NCI-H2081 treated with DMSO at 0.1 percent for 48 hours (cell line): ENCODE measurements at places on chromosomes 2 and 18.

DNA sequence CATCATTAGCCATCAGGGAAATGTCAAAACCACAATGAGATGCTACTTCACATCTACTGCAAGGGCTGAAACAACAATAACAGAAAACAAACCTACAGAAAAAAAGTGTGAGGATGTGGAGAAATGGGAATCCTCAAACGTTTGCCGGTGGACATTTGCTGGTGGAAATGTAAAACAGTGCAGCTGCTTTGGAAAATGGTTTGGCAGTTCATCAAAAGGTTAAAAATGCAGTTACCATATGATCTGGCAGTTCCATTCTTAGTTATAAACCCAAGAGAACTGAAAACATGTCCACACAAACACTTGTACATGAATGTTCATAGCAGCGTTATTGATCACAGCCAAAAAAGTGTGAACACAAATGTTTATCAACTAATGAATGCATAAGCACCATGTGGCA, 44.2 kb downstream of the PROC start:
- DNase-seq = no peak

- DNase-seq = no peak
Measured at GRCh38 chr2:216918088-216918680, 58.3 kb upstream of the TNP1 start.

DNA sequence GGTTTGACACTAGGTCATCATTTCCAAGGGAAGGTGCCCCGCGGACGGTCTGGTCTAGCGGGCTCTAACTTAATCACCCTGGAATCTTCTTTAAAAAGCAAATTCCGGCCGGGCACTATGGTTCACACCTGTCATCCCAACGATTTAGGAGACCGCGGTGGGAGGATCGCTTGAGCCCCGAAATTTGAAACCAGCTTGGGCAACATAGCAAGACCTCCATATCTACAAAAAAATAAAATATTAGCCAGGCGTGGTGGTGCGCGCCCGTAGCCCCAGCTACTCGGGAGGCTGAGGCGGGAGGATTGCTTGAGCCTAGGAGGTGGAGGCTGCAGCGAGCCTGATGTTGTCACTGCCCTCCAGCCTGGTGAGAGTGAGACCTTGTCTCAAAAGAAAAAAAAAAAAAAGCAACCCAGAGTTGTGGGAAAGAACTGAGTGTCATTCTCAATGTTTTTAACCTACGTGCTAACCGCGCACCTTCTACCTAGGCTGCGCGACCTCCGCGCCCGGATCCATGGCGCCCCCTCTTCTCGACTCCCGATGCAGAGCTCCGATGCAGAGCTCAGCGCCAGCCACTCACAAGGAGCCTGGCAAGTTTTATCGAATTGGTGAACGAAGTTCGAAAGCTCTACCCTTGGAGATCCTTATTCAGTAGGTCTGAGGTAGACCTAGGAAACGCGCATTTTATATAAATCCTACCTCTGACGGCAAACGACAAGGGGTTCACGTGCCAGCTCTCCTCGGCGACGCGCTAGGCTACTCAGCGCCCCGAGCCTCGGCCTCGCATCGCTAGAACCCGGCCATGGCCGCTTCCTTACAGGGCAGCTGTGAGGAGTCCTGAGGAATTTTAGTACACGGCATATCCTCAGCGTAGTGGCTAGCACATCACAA, 888 bp upstream of the TWSG1 start:
- no peak for DNase-seq

DNA sequence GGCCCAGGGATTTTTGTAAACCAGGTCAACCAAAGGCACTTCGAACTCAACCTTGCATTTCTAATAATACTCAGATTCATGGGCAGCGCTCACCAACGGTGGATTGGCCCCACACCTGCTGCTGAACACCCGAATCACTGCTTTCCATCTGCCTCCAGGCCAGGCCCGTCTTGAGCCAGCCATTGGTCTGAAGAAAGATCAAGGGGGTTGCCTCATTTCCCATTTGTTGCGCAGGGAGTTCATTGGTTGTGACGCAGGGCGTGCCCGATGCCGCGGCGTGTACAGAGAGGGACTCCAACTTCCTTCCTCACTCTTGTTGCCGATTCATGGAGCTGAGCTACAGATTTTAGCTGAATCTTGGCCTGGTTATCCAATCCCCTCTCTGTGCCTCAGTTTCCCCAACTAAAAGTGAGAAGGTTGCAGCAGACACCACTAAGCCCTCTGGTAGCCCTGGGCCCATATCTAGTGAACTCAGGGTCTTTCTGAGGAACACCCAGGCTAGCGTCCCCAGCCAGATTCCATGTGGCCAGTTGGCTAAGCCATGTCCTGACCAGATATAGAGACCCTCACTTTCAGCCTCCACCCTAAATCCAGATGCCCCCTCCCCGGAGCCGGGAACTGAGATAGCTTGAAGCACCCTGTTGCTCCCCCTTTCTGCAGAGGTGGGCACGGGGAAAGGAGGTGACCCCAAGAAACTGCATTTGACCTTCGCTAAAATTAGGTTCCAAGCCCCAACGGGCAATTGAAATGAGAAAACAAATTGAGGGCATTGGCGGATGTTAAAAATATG, 60.9 kb upstream of the HPCAL1 start:
- DNase-seq = no peak

GRCh38 chr2:142724713-142725349, 152.6 kb upstream of the KYNU start:
- DNase-seq = no peak

DNA sequence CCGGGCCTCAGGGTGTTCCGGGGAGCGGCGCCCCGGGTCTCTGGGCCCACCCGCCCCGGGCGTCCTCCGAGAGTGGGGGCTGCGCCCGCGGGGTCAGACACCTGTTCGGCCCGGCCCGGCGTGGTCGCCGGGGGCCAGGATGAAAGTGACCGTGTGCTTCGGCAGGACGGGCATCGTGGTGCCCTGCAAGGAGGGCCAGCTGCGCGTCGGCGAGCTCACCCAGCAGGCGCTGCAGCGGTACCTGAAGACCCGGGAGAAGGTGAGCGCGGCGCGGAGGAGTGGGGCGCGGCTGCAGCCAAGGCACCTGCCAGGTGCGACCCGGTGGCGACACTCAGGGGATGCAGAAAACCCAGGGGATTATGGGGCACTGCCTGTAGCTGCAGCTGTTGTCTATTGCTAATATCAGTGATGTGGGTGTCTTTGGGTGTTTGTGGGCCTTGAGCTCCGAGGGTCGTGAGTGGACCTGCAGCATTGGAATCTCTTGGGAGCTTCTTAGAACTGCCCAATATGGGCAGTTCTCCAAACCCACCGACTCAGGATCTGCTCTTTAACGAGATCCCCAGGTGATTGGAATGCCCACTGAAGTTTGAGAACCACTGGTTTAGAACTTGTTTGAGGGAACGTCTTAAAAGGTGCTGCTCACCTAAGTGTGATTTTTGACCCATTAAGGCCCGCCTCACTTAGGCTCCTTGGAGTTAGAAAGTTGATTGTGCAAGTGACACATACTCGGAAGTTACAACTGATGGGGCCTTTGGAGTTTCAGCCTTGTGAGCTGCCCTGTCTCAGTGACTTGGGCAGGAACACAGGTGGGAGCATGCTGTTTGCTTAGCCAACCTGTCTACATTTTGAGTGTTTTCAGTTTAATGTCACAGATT, 823 bp downstream of the PARD3B start:
- no peak for DNase-seq

GRCh38 chr2:98457045-98457696, 12.5 kb downstream of the INPP4A start:
- no peak for DNase-seq

DNA sequence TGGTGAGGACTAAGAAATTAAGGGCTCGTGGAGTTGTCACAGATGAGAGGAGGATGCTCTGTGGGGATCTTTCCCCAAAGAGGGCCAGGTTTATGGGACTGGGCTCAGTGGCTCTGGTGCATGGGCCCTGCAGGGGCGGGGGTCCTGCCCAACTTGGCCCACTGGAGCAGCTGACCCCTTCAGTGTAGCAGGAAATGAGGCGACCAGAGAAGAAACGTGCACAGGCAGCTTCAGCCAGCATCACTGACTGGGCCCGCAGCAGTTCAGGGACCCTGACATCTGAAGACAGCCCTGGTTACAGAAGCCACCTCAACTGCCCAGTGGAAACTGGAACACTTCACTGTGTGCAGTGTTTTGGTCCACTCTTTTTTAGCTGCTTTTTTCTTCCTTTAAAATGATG, 72.8 kb downstream of the EMILIN2 start:
- no peak for DNase-seq

DNA sequence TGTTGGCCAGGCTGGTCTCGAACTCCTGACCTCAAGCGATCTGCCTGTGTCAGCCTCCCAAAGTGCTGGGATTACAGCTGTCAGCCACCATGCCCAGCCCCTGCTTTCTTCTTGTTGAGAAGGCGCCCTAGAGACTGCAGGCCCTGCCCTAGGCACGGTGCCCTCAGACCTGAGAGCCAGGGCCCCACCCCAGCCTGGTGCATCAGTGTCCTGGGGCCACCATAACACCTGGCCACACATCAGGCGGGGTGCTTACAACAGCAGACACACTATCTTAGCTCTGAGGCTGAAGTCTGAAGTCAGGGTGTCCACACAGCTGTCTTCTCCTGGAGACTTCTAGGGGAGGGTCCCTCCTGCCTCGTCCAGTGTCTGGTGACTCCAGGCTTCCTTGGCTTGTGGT, 120.6 kb downstream of the NDUFA10 start:
- no peak for DNase-seq

GRCh38 chr2:133525613-133526529, 42.4 kb downstream of the NCKAP5 start:
- DNase-seq = no peak

- no peak for DNase-seq
Measured at GRCh38 chr18:27887287-27887686, 289.6 kb downstream of the CDH2 start.

- DNase-seq = no peak
Measured at GRCh38 chr2:208937521-208937920, 486.3 kb upstream of the MAP2 start.
